ENCODE measurements at places on chromosomes 5 and 9.

GRCh38 chr5:98836175-98836574 lies 62.7 kb downstream of the RGMB start:
- no peak for DNase-seq

- no peak for DNase-seq
Measured at GRCh38 chr9:69153707-69154521, 20.2 kb upstream of the TJP2 start.

DNA sequence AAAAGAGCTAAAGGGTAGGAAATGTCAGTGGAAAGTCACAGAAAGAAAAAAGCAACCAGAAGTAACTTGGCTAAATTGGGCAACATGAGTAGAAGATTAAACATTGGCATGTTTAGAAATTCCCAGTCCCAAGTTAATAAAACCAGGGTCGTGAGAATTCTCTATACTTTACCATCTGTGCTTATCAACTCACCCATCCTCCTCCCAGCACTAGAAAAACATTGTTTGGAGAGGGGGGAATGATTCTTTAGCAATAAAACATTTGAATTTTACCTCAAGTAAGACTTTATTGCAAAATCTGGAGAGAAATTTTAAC lies 79.6 kb downstream of the PRKACG start:
- DNase-seq, result no peak

GRCh38 chr5:33973271-33973670 lies 11.2 kb downstream of the SLC45A2 start:
- DNase-seq, result no peak

DNA sequence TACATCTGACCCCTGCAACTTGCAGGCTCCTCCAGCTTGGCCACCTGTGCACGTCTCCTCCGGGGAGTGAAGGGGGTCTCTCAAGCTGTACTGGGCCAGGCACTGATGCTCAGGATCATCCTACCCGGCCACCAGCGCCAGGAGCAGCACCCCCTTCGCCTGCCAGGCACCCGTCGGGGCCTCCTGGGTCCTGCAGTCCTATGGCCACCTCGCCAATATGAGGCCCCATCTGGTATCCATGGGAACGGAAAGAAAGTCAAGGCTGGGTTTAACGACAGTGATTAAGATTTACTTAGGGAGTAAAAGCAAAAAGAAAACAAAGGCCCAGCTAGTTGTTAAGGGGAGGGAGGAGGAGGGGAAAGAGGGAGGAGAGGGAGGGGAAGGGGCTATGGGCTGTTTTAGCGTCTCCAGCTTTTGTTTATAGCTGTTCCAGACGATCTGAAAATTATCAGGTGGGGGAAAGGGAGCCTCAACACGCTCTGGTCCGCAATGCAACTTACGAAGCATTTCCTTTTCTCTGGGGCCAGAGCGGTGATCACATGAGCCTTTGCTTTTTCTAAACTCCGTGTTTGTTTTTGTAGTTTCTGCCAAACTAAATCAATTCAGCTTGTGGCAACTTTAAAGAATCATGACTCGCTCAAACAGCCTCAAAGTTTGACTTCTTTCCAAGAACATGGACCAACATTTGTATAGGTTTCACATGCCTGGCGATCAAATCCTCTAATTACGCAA lies 132.4 kb downstream of the ROR2 start:
- no peak for DNase-seq

DNA sequence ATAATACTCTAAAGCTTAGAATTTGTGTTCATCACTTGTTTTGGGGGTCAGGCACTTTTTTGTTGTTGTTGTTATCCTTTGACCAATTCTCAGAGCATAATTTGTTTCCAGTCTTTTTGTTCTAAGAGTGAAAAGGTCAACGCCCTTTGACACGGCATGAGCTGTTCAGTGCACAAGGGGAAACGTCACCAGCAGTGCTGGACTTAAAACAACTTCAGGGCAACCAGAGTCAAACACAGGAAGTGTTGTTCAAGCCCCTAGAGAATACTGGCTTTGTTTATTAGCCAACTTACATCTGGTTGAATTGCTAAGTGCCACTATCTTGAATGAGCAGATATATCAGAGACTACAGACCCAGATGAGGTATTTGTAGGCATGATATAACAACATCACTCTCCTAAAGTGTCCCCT lies 368.9 kb downstream of the TMEM161B start:
- no peak for DNase-seq

- DNase-seq, result no peak
Measured at GRCh38 chr5:59768152-59769040, 125.1 kb downstream of the PDE4D start.

DNA sequence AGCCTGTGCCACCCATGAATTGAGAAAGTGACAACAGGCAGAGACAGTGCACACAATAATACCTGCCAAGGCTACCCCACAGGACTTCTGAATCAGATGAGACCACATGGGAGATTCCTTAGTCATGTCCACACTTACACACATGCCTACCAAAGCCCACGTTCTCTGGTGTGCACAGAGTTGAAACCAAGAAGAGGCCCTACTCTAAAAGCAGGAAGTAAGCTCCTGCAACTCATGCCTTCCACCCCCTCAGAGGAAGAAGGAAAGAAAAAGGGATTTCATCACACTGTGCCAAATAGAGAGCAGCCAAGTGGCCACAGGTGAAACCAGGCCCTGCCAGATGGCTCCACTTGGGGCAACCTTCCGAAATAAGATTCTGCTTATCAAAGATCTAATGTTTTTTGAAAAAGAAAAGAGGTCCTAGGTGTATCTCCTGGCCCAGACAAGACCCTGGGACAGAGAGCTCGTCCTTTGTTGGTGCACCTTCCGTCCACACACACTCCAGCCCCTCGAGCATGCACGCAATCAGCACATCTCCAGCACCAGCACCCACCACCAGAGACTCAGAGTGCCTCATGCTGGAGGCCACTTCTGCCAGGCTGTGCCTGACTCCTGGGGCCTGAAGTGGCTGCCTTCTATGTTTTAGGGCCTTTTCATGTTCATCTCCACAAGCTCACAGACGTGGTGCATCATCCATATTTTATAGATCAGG lies 114.6 kb upstream of the SPOCK1 start:
- DNase-seq, result no peak
